ENCODE measurements at places on chromosomes 5 and 9.

GRCh38 chr9:114830546-114830945, 24.7 kb upstream of the TNFSF15 start:
- no peak for DNase-seq

DNA sequence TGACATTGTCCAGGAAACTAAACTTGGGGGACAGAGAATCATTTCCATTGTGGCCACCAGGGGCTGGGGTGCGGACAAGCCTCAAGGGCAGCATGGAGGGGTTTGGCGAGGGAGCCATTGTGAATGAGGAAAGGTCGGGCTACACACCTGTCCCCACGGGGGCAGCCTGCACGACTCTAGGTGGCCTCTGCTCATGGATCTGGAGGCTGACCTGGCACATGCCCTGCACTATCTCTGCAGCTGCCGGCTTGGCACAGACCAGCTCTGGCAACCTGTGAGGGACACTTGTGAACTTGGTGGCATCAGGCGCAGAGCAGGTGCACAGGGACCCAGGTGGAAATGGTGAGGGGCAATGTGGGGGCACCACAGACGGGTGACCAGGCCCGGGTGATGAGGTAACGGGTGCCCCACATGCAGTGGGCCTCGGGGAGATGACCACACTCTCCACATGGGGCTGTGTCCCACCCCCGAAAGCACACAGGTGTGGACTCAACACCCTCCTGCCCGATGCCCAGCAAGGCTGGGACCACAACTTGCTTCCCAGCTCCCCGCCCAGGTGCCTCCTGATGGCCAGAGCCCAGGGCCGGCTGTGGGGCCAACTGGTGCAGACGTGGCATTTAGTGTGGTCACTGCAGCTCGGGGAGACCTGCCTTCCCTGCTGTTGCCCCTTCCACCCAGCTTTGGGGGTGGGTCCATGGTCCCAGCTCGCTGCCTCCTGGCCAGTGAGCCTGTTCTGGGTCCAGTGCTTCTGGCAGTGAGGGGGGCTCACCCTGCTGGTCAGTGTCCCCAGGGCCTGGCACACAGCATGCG, 60.9 kb upstream of the UBAC1 start:
- DNase-seq, result no peak

- no peak for DNase-seq
These were observed 61.3 kb downstream of the ISOC1 start for GRCh38 chr5:129155876-129156275.

DNA sequence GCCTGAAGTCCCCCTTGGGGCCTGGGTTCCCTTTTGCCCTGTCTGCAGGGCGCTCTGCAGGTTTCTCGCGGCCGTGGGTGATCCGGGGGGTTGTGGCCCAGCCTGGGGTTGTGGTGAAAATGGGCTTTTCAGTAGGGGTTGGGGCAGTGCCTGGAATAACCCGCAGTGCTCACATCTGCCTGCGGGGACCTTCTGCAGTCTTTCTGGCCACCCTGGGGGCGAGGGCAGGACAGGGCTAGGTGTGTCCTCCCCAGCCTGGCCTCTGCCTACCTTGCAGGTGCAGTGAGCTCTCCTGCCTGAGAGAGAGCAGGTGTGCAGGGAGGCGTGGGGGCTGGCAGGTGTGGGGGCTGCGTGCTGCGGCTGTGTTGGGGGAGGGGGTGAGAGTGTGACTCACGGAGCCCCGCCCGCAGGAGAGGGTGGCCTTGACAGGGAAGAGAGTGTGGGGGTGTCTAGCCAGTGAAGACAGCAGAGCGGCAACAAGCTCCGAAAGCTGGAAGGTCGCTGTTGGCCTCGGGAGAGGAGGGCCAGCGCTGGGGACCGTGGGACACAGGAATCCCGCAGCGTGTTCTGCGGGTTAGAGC, 131.4 kb downstream of the MRPL36 start:
- no peak for DNase-seq

DNA sequence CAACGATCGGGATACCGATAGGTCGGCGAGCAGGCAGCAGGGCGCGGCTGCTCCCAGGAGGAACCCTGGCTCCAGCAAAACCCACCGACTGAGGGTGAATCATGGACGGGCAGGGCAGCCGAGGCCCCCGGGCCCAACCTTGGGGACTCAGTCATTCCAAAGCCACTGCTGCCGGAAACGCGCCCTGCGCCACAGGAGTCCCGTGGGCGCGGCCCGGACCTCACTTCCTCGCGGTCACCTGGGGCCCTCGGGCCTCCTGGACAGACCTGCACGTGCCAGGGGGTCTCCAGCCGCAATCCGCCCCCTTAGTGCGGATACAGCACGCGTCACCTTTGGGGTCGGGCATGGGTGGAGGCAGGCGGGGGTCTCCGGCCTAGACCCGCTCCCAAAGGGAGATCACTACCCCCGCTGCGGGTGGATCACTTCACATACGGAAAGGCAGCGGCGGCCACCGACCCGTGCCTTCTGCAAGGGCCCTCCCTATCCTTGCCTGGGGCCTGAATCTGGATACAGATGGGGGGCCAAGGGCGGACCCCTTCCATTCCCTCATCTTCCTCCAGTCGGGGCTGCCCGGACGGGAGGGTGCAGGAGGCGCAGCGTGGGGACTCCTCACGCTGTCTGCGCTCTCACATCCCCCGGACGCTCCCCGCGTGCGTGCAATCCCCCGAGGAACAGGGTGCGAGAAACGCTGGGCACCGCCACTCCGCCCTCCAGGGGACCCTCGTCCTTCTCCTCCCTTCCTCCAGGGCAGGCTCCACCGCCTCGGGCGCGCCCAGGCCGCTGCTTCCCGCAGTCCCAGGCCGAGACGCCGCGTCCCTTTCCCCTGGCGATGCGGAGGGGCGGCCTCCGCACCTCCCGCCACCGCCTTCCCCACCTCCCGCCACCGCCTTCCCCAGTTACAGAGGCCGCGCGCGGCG, 586 bp downstream of the TXN start:
- peak; percentile 16 for DNase-seq

GRCh38 chr5:124669956-124670721, 76.3 kb downstream of the ZNF608 start:
- DNase-seq, result no peak

DNA sequence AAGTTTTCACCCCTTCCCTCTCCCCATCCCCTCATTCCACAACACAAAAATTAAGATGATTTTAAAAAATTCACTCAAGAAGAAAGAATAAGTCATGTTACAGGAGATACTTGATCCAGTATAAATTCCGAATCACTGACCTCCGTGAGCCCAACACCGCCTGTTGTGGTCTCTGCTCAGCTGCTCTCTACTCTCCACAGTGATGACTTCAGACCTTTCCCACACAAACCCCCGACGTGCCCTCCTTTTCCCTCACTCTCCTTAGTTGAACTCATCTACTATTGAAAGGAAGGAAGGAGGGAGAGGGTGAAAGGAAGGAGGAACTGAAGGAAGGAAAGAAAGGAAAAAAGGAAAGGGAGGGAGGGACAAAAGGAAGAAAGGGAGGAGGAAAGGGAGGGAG, 55.1 kb downstream of the ZNF354C start:
- DNase-seq, result no peak

DNA sequence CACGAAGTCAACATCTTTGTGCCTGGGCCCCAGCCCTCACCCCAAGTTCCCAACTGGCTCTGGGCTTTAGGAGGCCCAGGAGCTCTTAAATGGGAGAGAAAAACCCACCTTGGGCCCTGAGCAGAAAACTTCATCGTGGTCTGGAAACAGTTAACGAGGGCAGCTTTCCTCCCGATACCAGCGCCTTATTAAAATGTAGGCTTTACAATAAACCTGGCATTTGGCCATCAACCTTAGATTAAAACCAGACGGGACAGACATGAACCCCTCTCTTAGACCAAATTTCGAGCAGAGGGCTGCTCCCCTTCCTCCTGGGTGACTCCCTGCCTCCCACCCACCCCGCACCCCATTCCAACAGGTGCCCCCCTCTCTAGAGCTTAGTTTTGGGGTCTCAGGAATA, 39.4 kb downstream of the PRRX2 start:
- no peak for DNase-seq

DNA sequence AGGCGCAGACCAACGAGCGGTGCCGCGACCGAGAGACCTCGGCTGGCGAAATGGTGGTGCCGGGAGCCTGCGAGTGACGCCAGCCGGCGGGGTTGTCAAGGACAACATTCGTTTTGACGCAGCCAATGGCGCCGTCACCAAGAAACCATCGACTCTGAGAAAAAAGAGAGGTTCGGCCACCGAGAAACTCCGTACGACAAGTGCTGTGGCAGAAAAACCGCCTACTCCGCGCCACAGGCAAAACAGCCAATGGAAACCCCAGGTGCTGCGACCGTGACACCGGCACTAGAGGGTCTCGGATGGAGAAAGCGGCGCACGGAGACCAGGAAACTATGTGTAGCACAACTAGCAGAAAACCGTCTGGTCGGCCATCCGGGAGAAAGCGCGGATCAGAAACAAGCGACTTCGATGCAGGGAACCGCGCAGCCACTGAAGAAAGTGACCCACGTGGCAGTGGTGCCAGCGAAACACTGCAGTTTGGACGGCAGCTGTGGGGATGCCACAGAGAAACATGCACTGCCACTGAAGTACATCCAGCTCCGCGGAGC, 88.8 kb downstream of the ANXA2R start:
- DNase-seq, result peak; percentile 61

DNA sequence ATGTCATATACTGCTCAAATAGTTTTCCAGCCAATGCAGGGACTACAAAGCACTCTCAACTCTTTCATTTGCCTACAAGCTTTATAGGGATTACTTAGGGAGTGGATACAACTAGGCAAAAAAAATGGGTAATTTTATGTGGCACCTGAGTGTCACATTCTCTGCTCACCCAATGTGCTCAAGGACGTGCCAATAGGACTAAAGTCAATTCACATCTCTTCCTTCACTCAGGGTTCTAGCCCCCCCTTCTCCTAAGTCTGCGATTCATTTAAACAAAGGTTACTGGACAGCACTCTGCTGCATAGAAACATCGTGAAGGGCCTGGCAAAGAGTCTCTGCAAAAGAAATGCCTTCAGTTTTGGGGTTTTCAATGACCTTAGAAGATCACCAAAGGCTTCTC, 142.3 kb downstream of the TSSK1B start:
- no peak for DNase-seq

DNA sequence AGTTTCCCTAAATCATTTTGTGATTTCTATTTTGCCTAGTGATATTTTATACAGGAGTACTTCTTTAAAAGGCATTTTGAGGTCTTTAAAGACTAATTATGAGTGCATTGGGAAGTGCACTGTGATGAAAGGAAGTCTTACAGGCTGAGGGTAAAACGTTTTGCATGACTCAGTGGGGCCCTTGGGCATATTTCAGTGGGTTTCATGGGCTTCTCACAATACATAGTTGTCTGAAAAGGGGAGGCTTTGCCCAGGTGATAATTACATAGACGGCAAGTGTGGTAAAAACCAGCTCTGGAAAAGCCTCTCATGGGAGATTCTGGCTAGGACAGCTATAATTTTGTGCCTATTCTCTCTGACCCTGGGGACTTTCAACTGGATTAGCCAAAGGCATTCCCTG, 387.2 kb downstream of the ARHGEF28 start:
- DNase-seq, result no peak

DNA sequence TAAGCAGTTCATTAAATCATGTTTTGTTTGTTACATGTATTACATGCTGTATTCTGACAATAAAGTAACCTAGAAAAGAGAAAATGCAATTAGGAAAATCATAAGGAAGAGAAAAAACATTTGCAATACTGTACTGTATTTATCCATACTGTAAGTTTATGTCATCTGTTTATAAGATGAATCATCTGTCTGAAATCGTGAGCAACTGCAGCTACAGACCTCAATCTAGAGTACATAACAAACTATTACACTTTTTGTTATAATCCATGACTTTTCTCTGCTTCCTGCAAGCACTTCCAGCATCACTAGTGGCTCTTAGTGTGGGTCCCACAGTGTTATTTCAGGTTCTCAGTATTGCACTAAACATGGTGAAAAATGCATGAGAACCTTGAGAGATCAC, 144.4 kb upstream of the NR4A3 start:
- no peak for DNase-seq

DNA sequence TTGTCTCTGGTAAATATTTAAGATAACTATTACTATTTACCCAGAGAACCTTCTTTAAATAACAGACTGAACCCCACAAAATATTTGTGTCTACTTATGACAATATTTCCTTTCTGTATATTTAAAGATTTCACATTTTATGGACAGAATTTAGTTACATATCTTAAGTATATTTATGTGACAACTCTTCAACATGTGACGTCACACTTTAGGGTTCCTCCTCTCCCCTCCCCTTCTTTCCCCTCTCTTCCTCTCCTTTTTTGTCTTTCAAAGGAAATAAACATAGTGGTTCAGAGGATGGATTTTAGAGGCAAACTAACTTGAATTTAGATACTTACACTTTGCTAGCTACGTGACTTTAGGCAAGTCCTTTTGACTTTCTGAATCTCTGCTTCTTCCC, 655.6 kb upstream of the NUDT12 start:
- DNase-seq, result no peak

DNA sequence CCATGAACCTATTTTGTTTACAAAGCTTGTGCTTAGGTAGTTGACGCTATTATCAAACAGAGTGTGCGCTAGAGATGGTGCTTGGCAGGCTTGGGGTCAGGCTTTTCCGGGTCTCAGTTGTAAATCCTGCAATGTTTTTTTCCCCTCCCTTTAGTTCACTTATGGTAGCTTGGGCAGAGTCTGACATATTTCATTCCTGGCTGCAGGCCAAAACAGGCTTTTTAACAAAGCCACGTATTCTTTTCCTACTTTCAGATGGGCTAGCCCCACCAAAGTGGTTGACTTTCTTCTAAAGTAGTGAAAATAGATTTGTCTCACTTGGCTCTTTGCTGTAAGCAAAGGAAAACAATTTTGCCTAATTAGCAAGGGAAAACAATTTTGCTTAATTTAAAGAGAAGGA, 58.0 kb upstream of the FBN2 start:
- no peak for DNase-seq

DNA sequence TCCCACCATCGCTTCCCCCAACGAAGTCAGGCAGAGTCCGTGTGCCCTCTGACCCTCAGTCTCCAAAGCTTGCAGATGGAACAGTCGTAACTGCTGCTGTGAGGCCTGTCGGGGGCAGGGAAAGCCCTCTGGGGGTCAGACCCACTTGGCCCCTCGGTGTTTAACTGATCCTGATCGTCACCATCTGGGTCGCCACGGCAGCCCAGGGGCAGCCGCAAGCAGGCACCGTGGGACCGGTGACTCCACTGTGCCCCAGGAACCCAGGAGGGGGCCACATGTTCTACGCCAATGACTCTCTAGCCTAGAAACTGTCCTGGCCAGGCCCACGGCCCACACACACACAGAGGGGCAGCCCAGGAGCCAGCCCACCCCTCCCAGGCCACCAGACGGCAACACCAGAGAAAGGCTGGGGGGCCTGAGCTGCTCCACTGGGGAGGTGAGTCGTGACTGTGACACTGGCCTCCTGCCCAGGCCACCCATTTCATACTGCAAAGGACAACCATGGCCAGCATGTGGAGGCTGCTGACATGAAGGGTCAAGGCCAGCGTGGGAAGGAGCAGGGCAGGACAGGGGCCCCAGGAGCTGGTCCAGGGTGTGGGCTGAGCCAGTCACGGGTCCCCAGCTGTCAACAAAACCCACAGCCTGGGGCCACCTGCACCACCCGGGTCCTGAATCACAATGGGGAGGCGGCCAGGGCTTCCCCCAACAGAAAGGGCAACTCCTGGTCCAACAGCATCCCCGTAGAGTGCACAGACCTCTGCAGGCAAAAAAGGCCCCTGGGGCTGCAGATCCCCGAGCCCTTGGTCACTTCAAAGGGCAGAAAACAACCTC, 20.8 kb downstream of the VAV2 start:
- DNase-seq, result no peak
